ENCODE measurements at places on chromosomes 7 and 10. TPM values are rescaled to one million over a fixed set of nuclear protein-coding genes. Genes with fewer than 3 reads are reported as not detected.
A peak's percentile ranks its signal among the peaks of the same experiment; 100 is the strongest.

- DNase-seq, result no peak
Measured at GRCh38 chr10:106765241-106765754, 399.2 kb downstream of the SORCS1 start.

DNA sequence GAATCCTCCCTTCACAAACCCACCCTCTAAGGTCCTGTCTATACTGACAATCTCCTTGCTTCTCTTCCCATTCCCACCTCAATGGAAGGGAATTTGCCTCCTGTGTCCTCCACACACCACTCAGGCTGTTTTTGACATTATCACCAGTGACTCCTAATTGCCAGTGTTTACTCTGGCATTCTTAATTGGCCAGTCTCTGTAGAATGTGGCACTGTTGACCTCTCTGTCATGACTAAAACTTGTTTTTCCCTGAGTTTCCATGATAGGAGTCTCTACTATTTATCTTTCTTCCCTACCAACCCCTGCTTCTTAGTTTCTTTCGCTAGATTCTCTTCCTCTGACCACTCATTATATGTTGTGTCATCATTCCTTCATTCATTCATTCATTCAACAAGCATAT is 12.1 kb downstream of the SLC16A12 start:
- DNase-seq, result no peak

DNA sequence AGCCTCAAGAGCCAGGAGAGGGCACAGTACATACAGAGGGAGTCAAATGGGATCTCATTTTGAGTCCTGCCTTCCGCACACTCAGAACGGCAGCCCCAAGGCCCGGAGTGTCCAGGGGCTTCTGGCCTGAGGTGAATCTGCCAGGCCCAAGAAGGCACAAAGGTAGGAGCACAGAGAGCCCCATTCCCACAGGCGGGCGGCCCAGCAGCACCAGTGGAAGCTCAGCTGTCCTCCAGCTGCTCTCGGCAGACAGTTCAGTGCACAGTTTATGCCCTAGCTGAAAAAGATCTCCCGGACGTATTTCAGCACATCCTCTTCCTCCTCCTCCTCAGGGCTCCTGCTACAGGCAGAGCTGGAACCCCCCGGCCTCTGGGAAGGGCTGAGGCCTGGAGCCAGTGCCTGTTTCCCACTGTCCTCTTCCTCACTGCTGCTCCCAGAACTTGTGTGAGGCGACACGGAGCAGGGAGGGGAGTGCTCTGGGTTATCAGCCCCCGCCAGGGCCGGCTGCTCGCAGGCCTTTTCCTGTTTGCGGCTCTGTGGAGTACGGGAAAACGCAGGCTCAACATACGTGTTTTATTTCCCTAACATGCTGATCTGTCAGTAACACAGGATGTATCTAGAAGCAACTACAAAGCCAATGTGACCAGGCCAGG is 4.0 kb downstream of the CYREN start:
- DNase-seq, result no peak

- no peak for DNase-seq
Measured at GRCh38 chr10:35417313-35417625, 81.0 kb downstream of the CCNY start.

- no peak for DNase-seq
Measured at GRCh38 chr7:100154651-100155491, 3.7 kb downstream of the TRAPPC14 start.

- no peak for DNase-seq
Measured at GRCh38 chr10:124619802-124620490, 124.2 kb downstream of the FAM53B start.

GRCh38 chr10:133529576-133529946 is 2.4 kb downstream of the CYP2E1 start:
- no peak for DNase-seq

- DNase-seq, result no peak
Measured at GRCh38 chr7:128928882-128929788, 8.6 kb upstream of the IRF5 start.

GRCh38 chr10:32963096-32963495 is 5.1 kb upstream of the ITGB1 start:
- DNase-seq, result peak; percentile 88

DNA sequence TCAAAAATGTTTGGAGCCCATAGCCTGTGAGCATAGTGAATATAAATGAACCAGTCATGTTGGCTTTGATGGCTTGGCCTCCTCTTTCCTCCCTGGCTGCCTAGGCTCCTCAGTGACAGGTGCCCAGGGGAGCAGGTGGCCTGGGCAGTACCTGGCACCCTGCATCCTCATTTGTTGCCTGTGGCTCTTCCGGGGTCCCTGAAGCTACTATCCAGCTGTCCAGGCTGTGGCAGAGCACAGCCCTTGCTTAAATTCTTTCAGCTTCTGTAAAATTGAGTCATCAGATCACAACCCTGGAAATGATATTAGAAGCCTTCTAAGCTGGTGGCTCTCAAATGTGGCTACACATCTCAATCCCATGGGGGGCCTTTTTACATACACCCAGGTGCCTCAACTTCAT is 525.4 kb downstream of the GALNT17 start:
- DNase-seq, result no peak

- no peak for DNase-seq
Measured at GRCh38 chr10:131647789-131648188, 253.0 kb upstream of the PPP2R2D start.

GRCh38 chr7:157714166-157715070 is 377.6 kb downstream of the DNAJB6 start:
- DNase-seq, result no peak

DNA sequence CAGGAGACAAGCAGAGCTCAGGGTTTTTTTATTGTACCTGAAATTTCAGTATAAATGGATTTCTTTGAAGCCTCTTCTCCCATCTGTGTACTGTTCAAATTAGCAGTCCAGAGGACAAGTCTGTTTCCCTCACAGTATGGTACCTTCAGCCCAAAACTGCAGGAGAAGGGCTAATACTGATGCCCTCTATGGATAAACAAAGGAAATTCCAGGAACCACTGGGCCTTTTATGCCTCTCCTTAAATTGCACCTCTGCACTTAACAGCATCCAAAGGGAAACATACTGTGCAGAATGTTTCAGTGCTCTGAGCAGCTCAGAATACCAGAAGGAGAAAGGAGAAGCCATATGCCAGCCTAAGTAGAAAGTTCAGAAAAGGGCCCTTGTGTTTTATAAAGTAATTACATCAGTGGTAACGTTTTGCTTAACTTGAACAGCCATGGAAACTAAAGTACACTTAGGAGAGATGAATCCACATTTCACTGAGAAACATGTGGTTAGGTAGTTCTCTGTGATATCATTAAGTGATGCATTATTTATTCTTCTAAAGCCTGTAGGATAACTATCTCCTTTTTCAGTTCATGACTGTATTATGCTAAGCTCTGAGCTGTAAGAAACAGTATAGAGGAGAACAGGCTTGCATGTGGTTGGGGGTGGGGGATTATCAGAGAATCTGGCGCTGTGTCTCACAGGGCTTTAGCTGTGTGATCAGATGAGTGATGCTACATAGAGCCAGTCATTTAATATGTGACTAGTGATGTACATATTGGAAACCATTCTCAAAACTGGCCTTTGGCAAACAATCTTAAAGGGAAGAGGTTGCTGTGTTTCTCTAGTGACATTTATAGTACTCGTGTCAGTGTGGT is 111.3 kb downstream of the POU6F2 start:
- DNase-seq, result no peak

DNA sequence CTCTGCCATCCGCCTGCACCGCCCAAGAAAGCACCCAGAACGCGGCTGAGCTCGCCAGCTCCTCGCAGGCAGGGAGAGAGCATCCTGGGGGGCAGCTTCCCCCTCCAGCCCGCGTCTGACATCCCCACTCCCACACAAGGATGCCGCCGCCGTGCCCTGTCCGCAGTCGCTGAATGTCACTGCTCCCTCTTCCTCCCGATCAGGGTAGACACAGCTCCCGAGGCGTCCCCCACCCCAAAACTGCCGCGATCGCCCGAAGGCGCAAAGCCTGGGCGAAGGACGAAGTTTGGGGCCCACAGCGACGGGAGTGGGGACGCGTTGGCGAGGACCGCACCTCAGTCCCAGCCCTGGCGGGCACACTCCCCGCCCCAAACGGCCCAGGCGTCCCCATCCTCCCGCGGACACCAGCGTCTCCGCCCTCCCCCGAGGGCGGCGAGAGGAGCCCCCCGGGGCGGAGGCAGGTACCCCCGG is 1.5 kb upstream of the KAT6B start:
- no peak for DNase-seq

GRCh38 chr7:133815611-133816210 is 311.4 kb upstream of the LRGUK start:
- peak; percentile 64 for DNase-seq

- peak; percentile 38 for DNase-seq
Measured at GRCh38 chr7:80884511-80885195, 34.2 kb downstream of the SEMA3C start.

GRCh38 chr7:159158125-159158887 is 13.6 kb upstream of the VIPR2 start:
- DNase-seq, result no peak

- DNase-seq, result peak; percentile 99
Measured at GRCh38 chr10:123287594-123288247, 133.5 kb downstream of the BUB3 start.

DNA sequence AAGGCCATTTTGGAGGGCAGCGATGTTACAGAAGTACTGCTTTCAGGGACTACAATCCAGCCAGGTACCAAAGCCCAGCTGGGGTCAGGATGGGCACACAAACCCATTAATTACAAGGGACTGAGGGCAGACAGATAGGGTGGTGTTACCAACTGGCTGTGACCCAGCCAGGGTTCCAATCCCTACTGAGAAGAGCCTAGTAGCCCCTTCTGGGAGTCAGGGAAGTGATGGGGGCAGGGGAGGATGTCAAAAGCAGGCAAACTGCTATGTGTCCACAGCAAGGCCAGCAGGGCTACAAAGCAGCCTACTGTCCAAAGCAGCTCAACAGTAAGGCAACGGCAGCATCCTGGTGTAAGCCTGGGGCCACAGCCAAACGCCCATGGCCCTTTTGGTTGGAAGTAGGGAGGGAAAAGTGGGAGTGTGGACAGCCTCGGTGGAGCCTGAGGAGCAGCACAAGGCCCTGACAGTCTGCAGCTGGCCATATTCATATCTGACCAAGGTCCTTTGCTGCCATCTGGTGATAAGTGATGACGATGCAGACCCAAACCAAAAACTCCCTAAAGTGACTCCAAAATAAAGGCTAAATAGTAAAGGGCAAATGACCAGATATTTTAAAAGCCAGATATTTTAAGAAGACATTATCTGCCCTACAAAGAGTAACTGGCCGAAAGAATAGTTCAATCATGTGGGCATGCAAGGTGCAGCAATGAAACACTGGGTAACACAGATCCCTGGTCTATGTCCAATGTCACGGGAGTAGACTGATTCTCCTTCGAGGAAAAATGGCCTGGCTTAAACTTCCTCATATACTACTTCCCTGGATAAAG is 56.9 kb downstream of the XPNPEP1 start:
- DNase-seq, result no peak

NXPH1 gene
- not detected for total RNA-seq

OR2A12 gene
- not detected for total RNA-seq

CYP2C9 gene
- total RNA-seq, result not detected

CTAGE6 gene
- 0.17 TPM for total RNA-seq

C10orf67 gene
- under 0.01 TPM for total RNA-seq

PSMA2 gene
- 27.2 TPM for total RNA-seq

CCDC136 gene
- total RNA-seq, result 12.1 TPM

SPAM1 gene
- not detected for total RNA-seq

MUC12 gene
- total RNA-seq, result 0.51 TPM

PTN gene
- 13.9 TPM for total RNA-seq

DDC gene
- not detected for total RNA-seq

ASIC3 gene
- 0.17 TPM for total RNA-seq

CYP2E1 gene
- total RNA-seq, result 0.50 TPM

CLRN3 gene
- total RNA-seq, result not detected

Measured in fibroblast of lung (primary cell).